ENCODE measurements at places on chromosomes 2 and 18.
A peak's percentile ranks its signal among the peaks of the same experiment; 100 is the strongest.

DNA sequence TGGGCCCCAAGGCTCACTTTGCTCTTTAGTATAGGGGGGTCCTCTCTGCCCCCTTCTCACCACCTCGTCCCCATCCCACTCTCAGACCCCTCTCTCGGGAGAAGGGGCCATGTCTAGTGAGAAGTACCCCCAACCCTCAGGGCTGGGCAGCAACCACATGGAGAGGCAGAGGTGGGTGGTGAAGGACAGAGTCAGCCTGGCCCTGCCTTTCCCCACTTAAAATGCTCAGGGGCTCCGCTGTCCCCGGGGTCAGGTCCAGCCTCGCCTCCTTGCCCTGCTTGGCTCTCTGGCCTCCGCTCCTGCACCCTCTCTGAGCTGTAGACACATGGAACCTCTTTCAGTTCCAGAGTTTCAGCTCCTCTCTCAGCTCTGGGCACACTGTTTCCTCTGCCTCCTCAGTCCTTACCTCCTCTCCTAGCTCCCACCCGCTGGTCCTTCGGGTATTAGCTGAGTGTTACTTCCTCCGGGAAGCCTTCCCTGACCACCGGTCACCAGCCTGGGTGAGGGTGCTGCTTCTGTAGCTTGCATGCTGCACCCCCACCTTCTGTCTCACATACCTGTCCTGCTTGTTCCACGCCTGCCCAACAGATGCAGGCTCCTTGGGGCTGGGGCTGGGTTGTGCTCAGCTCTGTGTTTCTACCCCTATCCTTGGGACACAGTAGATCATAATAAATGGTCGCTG is 79.5 kb upstream of the OTOF start:
- DNase-seq, result no peak

GRCh38 chr2:11387843-11388242 is 43.4 kb upstream of the ROCK2 start:
- DNase-seq, result no peak

GRCh38 chr18:75246721-75247610 is 36.4 kb downstream of the TSHZ1 start:
- DNase-seq, result no peak

GRCh38 chr2:234393354-234393753 is 103.5 kb downstream of the ARL4C start:
- DNase-seq, result no peak

DNA sequence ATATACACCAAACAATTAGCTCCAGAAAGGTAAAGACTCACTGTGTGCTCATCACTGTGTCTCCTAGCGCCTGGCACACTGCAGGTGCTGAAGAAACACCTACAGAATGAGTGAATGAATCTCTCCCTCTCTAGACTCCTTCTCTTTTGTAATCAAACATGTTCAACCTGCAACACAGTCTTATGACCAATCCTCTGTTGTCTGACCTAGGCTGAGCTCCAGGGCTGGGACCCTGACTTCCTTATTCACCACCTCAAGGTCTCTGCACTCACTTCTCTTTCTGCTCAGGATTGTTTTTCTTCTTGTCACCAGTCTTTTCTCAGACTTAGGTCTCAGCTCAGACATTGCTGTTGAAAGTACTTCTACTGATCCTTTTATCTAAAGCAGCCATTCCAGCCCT is 9.8 kb downstream of the CKAP2L start:
- no peak for DNase-seq

- DNase-seq, result no peak
Observed at GRCh38 chr18:68833756-68834155, 35.9 kb downstream of the CCDC102B start.

- DNase-seq, result no peak
Observed at GRCh38 chr18:50706651-50707050, 113.2 kb downstream of the MRO start.

- no peak for DNase-seq
Observed at GRCh38 chr2:208334230-208334629, 68.2 kb downstream of the PIKFYVE start.

DNA sequence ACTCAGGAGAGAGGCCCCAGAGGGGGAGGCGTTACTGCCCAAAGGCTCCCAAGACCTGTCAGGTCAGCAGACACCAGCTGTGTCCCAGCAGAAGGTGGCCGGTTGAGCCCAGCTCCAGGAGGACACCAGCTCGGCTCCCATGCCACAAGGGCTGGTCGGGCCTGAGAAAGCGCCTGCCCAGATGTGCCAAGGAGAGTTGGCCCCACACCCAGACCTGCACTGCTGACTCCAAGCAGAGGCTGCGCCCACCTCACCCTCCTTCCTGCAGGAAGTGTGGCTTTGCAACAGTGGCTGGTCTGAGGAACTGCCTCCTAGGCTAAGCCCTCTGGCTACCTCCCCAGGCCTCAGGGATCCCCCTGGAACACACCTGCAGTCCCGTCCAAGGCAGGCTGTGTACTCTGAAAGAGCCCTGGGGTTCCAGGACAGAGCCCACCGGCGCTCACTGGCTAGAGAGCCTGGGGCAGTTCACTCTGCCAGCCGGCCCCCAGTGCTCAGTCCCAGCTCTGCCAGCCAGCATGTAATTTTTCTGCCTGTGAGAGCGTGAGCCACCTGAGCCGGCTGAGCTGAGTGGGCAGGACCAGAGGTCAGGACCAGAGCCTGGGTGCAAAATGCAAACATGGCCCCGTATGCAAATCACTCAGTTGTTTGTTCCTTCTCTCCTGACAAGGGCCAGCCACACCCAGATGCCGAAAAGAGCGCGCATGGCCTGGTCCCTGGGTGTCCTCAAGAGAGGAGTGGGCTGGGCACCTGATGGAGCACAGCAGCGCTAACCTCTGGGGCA is 36.9 kb upstream of the PTMA start:
- peak; percentile 38 for DNase-seq
